Suppressor macrophage (primary cell): ENCODE measurements at places on chromosomes 5 and 9.

GRCh38 chr5:94707359-94707758, 88.9 kb downstream of the SLF1 start:
- DNase-seq: no peak

DNA sequence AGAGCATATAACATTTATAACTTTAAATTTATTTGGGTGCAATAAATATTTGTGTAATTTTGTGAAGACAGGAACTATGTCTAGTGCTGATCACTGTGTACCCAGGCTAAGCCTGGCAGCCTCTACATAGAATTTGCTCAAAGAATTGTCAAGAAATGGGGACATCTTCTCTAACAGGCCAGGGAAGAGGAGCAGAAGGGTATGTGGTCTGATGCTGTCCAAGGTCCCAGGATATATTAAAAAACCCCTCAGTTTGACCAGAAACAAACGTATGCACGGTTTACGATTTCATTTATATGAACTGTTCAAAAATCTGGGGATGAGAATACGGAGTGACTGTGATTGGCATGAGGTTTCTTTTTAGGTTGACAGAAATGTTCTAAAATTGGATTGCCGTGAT, 55.9 kb downstream of the MAT2B start:
- DNase-seq: no peak

DNA sequence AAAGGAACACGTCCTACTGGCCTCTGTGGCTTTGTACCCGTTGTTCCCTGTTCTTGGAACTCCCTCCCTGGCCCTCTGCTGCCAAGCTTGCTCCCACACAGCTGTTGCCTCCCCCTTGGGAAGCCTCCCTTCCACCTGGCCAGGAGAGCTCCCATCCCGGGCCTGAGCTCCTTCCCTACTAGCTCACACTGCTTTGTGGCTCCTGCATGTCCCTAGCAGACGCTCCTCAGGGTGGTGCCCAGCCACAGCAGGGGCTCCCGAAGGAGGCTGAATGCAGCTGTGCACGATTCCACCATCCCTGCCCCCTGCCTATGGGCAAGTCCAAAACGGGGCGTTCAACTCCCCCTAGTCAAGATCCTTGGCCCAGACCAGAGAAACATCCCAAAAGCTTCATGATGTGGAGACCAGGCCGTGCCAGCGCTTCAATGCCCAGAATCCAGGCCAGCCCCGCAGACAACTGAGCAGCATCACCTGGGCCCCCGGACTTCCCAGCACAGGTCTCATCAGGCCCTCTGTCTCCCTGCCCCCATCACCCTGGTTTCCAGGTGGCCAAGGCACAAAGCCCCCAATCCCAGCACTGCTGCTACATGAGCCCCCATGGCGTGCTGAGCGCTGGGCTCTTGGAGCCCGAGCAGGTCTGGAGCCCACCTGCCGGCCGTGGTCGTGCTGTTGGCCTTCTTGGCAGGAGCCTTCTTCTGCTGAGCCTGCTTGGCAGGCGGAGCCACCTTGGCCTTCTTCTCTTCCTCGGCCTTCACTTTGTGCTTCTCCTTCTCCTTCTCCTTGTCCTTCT, 14.3 kb downstream of the BRD3OS start:
- no peak for DNase-seq

DNA sequence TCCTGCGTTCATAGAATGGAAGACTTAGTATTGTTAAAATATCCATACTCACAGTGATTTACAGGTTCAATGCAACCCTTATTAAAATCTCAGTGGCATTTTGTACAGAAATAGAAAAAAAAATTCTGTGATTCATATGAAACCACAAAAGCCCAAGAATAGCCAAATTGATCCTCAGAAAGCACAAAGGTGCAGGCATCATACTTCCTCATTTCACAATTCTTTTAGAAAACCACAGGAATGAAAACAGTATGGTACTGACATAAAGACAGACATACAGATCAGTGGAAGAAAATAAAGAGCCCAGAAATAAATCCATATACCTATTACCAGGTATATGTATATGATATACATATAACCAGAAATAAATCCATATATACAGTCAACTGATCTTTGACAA, 86.8 kb upstream of the MEGF10 start:
- DNase-seq: no peak

GRCh38 chr9:18676525-18676924, 202.6 kb downstream of the ADAMTSL1 start:
- DNase-seq: no peak

DNA sequence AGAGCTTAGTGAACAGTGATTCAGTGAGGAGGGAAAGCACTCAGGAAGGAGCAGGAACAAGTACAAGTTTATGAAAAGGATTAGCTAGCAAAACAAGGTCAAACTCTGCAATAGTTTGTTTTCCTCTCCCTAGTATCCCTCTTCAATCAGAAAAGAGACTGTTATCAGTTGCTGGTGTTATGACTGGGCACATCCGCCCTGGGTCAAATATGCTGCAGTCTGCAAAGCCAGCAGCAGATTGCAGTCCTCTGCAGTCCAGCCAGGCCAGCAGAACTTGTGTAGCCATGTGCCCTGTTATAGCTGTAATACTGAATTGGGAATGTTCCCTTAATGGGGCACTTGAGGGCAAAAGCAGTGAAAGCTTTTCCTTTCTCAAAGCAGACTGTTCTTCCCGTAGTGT, 12.0 kb downstream of the PCDHAC2 start:
- DNase-seq: no peak

DNA sequence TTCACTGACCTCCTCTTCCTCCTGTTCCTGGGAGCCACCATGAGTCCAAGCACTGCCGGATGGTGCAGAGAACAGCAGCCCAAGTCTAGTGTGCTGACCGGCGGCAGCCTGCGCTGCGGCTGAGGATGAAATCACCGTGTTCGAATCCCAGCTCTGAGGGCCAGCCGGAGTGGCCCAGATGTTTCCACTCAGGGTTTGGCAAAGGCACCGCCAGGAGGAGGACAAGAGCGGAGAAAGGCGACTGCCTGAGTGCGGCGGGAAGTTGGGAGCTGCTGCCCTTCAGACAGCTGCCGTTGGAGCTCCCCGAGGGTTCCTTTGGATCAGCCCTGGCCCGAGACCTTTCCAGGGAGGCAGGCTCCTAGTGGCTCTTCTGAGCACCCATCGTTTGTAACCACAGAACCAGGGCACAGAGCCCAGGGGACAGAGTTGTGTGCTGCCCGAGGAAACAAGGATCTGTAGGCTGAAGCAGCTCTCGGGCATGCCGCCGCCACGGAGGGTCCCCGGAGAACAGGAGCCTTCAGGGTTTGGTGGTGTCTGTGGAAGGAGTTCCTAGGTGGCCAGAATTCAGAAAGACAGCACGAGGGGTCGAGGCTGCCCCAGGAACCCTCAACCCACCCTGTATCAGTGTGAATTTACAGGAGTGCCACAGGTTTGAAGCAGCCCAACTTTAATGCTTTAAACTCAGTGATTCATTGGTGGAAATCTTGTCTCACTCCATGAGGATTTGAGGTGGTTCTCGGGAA, 115.6 kb upstream of the COL5A1 start:
- DNase-seq: no peak

DNA sequence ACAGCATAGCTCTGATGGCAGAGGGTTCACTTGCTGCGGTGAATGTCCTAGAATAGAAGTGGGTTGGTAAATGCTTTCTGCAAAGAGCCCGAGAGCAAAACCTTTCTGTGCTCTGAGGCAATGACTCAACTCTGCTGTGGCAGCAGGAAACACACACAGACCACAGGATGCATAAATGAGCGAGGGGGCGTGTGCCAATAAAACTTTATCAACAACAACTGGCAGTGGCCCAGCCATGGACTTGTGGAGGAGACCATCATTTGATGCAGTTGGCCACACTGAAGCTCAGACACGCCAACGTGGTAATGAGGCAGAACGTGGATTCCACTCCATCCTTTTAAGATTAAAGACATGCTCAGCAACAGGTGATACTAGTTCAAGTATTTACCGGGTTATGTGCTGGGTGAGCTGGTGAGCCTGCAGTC, 6.8 kb downstream of the MRPL36 start:
- DNase-seq: peak; percentile 54

- no peak for DNase-seq
Measured at GRCh38 chr9:137919649-137920141, 42.1 kb downstream of the CACNA1B start.

DNA sequence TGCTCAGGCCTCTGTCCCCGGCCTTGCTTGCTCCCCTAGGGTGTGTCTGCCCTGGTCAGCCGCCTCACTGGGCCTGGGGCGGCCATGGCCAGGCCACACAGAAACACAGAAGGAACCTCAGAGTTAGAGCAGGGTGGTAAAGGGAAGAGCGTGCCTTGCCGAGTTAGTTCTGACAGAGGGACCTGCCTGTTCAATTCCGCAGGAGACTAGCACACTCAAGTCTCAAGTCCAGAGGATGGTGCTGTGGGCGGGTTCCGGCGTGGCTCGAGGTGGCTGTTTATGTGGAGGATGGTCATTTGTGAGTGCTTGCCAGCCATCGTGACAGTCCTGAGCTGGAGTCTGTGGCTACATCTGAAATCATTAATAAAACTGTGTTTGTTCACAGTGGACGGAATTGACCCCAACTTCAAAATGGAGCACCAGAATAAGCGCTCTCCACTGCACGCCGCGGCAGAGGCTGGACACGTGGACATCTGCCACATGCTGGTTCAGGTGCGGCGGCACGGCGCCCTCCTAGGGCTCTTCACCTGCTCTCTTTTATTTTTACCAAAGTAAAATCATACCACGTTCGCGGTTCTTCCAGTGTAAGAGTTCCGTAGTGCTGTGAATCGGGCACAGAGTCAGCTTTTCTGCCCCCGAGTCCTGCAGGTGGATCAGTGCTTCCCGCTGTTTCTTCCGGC, 95.5 kb upstream of the CACNA1B start:
- DNase-seq: no peak

GRCh38 chr5:143428738-143429420, 25.4 kb upstream of the NR3C1 start:
- no peak for DNase-seq

GRCh38 chr9:128405780-128406171, 14.9 kb upstream of the CERCAM start:
- no peak for DNase-seq

- no peak for DNase-seq
Measured at GRCh38 chr5:5615569-5615968, 193.1 kb downstream of the ICE1 start.

DNA sequence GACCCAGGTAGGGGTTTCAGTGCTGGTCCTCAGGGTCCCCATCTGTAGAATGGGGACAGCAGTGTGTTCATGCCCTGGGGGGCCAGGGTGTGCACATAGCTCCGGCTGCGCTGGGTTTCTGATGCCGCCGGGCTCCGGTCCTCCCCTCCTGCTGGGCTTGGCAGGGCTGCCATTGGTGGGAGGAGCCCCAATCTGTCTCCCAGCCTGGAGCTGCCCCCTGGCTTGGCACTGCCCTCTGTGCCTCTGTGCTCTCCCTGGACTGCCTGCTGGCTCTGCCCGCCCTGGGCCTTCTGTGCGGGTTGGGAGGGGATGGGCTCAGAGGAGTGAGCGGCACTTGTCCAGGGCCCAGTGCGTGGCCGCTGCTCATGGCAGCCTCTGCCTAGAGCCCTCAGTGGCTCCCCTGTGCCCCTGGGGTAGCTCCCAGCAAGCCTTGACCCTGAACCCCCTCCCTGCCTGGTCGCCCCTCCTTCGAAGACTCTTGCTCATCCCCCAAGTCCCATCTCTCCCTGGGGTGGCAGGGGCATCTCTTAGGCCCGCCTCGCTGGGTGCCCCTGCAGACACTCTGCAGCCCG, 35.7 kb downstream of the RXRA start:
- no peak for DNase-seq

GRCh38 chr9:26308328-26308727, 584.3 kb downstream of the CAAP1 start:
- DNase-seq: no peak
